ENCODE measurements at places on chromosomes 3 and 15.

GRCh38 chr3:196688349-196688748, 23.7 kb downstream of the CEP19 start:
- DNase-seq, result peak; percentile 59

GRCh38 chr3:12764171-12764776, 5.2 kb upstream of the TMEM40 start:
- no peak for DNase-seq

DNA sequence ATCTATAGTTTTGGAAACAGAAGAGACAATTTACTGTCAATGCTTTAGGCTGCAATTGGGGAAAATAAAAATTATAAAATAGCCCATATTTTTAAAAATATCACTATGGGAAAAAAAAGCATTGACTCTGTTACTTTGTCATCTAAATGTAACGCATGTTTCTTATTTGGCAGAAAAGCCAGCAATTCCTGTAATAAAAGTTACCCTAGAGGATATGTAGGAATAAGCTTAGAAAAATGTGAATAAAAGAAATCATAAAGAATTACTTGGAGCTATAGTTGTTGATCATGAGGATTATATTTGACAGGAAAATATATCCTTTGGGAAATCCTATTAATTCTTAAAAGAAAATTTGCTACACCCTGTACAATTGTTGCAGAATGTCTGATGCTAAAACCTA, 515.4 kb upstream of the IL12A start:
- DNase-seq, result no peak

GRCh38 chr3:131444180-131444579, 58.6 kb downstream of the MRPL3 start:
- no peak for DNase-seq

DNA sequence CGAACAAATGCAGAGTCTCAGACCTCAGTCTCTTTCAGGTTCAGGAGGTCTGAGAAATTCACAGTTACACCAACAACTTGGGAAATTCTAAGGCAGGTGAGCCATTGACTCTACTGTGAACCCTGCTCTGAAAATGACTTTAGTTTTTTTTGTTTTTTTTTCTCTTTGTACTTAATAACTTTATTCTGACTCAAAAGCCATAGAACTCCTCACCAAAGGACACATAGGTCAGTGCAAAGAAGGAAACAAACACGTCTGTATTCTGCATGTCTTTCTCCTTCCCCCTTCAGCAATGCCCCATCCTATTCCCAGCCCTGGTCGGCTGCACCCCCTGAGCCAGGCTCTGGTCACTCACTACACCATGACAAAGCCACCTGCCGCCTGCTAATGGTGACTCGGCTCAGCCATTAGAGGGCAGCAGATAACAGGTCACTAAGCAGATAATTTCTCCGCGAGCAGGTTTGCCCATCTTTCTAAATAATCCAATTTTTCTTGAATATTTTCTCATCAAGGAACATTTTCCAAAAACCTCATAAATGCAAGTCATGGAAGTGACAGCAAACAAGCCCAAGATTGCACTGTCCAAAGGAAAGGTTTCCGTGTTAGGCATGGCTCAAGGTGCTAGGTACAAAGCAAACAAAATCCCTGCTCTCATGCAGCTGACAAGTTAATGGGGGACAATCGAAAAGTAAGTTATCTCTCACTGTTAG, 37.7 kb downstream of the TM4SF4 start:
- peak; percentile 10 for DNase-seq

Data from KG1 (cell line).